Naive thymus-derived CD4-positive, alpha-beta T cell (primary cell): ENCODE measurements at places on chromosomes 3 and 15.

DNA sequence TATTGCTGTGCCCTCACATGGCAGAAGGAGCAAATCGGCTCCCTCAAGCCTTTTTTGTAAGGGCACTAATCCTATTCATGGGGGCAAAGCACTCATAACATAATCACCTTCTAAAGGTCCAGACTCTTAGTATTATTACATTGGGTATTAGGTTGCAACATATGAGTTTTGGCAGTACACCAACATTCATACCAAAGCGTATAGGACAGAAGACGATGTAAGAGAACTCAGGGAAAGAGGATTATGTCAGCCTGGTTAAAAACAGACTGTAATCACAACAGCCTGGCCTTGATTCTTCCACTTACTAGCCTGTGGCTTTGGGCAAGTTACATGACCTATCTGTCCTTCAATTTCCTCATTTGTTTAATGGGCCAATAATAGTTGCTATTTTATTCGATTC lies 828.5 kb upstream of the NECTIN3 start:
- no peaks in the 10 kb centered on the region for H3K27me3 ChIP-seq
- no peaks in the 10 kb centered on the region for H3K36me3 ChIP-seq
- no peak for DNase-seq
- H3K4me3 ChIP-seq, result no peak overlapping the region
- no peaks in the 10 kb centered on the region for H3K4me1 ChIP-seq

- no peak for DNase-seq
- H3K27me3 ChIP-seq, result no peaks in the 10 kb centered on the region
- H3K36me3 ChIP-seq, result no peaks in the 10 kb centered on the region
- no peak overlapping the region for H3K27ac ChIP-seq
- H3K4me1 ChIP-seq, result no peaks in the 10 kb centered on the region
These were observed 921.1 kb downstream of the ROBO1 start for GRCh38 chr3:78846718-78847117.

DNA sequence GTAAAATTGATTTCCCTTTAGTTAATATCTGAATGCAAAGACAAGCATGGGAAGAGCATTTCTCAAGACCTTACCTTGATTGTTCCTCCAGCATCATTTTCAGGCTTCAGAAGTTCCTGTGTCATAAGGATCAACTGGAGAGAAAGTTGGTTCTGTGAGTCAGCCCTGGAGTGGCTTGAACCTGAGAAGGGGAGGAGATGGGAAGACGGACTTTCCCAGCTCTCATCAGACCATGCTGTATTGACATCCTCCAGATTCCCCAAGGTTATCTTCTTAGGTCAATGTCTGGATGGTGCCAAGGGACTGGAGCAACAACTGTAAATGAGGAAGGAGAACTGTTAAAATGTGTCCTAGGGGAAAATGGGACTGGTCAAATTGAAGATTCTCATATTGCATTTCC lies 21.0 kb downstream of the RPSA start:
- no peaks in the 10 kb centered on the region for H3K4me1 ChIP-seq
- H3K27me3 ChIP-seq, result no peaks in the 10 kb centered on the region
- no peak overlapping the region for H3K4me3 ChIP-seq
- no peak overlapping the region for H3K27ac ChIP-seq
- no peaks in the 10 kb centered on the region for H3K36me3 ChIP-seq
- DNase-seq, result no peak

- H3K27me3 ChIP-seq, result no peaks in the 10 kb centered on the region
- no peaks in the 10 kb centered on the region for H3K36me3 ChIP-seq
- no peak for DNase-seq
- H3K27ac ChIP-seq, result no peak overlapping the region
These were observed 15.7 kb downstream of the LIPC start for GRCh38 chr15:58447271-58448010.

GRCh38 chr3:55543181-55543614 lies 56.1 kb upstream of the WNT5A start:
- H3K4me3 ChIP-seq, result no peak overlapping the region
- H3K27me3 ChIP-seq, result no peaks in the 10 kb centered on the region
- H3K4me1 ChIP-seq, result no peaks in the 10 kb centered on the region
- no peak overlapping the region for H3K27ac ChIP-seq
- DNase-seq, result no peak

DNA sequence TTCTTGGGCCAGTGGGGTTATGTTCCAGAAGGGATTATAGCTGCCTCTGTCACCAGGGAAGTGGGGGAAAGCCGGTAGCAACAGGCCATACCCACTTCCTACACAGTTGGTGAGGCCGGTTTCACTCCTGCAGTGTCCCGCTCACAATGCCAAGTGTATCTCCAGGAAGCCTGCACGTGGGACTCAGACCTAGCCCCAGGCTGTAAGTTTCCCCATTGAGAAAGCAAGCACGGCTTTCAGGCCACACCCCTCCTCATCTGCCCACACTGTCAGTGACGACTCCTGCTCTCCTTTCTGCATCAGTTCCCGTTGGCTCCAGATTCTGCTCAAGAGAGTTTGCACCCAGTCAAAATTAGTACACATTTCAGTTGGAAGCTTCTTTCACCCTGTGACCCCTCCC lies 51.6 kb upstream of the CPOX start:
- H3K27me3 ChIP-seq, result no peaks in the 10 kb centered on the region
- H3K4me3 ChIP-seq, result no peak overlapping the region
- H3K4me1 ChIP-seq, result no peaks in the 10 kb centered on the region

DNA sequence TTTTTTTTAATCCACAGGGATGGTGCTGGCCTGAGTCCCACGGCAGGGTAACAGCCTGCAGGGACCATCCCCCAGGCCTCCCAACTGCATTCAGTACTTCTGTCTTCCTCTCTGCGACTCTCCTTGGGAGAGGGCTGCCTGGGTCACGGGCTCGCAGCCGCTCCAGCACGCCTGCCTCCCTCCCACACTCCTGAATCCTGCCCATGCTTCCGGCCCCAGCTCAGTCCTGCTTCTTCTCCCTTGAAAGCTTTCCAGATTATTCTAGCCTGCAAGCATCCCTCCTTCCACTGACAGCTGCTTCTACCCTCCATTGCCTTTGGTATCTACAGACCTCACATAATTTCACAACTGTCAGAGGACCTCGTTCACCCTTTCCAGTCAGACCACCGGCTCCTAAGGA lies 32.4 kb downstream of the MEGF11 start:
- H3K27ac ChIP-seq, result no peak overlapping the region
- no peak overlapping the region for H3K4me3 ChIP-seq
- no peaks in the 10 kb centered on the region for H3K4me1 ChIP-seq
- H3K27me3 ChIP-seq, result no peaks in the 10 kb centered on the region
- no peak for DNase-seq

GRCh38 chr3:52779011-52779836 lies 1.8 kb downstream of the ITIH1 start:
- H3K27me3 ChIP-seq, result no peaks in the 10 kb centered on the region
- no peaks in the 10 kb centered on the region for H3K4me1 ChIP-seq
- no peak for DNase-seq
- H3K27ac ChIP-seq, result no peak overlapping the region
- H3K4me3 ChIP-seq, result no peak overlapping the region

DNA sequence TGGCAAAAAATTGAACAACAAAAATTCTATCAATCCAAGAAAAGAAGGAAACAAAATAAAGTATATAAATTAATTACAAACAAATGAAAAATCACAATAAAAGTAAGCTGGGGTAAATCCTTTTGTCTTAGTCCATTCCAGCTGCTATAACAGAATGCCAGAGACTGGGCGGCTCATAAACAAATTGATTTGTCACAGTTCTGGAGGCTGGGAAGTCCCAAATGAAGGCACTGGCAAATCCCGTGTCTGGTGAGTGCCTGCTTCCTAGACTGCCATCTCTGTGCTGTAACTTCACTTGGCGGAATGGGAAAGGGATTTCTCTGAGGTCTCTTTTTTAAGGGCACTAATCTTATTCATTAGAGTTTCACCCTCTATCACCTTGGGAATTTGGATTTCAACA lies 53.6 kb upstream of the RPL35A start:
- H3K4me3 ChIP-seq, result no peak overlapping the region
- H3K36me3 ChIP-seq, result no peaks in the 10 kb centered on the region
- no peaks in the 10 kb centered on the region for H3K4me1 ChIP-seq
- no peak for DNase-seq
- H3K27me3 ChIP-seq, result no peaks in the 10 kb centered on the region

DNA sequence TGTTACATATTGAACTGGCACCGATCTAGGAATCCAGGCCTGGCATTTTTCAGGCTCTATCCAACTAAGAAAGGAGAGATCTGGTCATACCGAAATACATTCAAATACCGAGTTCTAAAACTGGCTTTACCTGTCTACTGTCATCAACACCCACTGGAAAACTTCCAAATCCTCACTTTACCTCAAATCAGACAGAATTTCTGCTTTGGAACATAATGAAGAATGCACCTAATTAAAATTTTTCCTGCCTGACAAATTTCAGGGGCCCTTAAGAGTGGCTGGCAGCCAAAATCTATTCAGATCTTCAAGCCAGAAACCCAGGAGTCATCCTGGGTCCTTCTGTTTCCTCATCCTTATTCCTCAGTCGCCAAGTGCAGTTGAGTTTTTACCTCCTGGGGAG lies 198.6 kb upstream of the FEZF2 start:
- H3K27me3 ChIP-seq, result no peaks in the 10 kb centered on the region
- no peaks in the 10 kb centered on the region for H3K4me1 ChIP-seq
- DNase-seq, result no peak
- no peak overlapping the region for H3K27ac ChIP-seq

DNA sequence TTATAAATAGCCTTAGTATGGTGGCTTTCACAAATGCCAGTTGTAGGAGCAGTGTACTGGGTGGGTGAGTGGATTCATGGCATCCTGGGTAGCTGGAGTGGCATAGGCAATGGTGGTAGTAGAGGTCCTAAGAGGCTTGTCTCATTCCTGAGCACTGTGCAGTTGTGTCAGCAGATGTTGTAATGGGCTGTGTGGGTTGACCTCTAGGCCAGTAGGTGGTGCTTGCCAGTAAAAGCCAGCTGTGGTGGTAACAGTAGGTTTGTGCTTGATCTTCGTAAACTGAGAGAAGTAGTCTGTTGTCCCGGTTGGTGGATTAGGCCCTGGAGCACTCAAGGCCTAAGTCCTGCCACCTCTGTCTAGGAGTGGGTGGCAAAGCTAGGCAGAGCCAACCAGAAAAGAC lies 149.7 kb upstream of the SUCLG2 start:
- no peak overlapping the region for H3K27ac ChIP-seq
- no peak overlapping the region for H3K4me3 ChIP-seq
- H3K4me1 ChIP-seq, result no peaks in the 10 kb centered on the region
- H3K27me3 ChIP-seq, result no peaks in the 10 kb centered on the region
- DNase-seq, result no peak

DNA sequence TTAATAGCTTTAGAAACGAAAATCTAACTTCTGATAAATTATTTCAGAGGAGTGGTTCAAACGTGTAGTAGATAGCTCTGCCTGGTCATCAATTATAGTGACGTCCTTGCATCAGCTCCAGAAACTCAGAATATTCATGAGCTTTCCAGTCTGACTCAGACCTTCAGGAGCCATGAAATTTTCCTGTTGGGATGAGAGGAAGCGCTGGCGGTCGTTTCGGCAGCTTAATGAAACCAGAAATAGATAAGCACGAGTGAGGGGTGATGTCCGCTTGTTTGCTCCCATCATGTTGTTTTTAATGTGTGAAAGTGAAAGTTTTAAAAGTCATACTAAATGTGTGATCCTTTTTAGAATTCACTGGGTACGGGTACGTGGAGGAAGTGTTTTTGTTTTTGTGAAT lies 141.1 kb downstream of the PGPEP1L start:
- no peak for DNase-seq
- H3K27me3 ChIP-seq, result no peaks in the 10 kb centered on the region
- peak overlapping the region; percentile 83 for H3K4me3 ChIP-seq
- peak overlapping the region; percentile 71 for H3K27ac ChIP-seq
- peaks cover 6% of the 10 kb centered on the region for H3K4me1 ChIP-seq

- H3K36me3 ChIP-seq, result no peaks in the 10 kb centered on the region
These were observed 571.9 kb downstream of the TAFA4 start for GRCh38 chr3:68360492-68360891.

DNA sequence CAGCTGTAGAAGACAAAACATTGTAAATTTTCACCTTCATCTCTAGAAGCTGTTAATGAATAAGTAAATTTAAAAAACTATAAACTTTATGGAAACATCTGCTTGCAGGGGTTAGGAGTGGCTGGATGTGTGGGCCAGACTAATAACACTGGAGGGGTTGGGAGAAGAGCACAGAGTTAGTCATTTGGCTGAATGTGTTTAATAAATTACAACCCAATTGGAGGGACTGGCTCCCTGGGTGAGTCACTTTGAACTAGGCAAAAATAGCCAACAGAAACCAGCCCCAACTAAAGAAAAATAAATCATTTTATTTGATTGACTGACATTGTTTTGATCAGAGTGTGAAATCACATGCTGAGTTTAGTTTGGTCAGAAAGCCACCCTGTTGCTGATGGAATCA lies 21.8 kb downstream of the DGKG start:
- no peak for DNase-seq
- no peaks in the 10 kb centered on the region for H3K36me3 ChIP-seq
- H3K27me3 ChIP-seq, result no peaks in the 10 kb centered on the region
- no peak overlapping the region for H3K27ac ChIP-seq

- H3K27me3 ChIP-seq, result no peaks in the 10 kb centered on the region
- no peaks in the 10 kb centered on the region for H3K36me3 ChIP-seq
- no peak overlapping the region for H3K4me3 ChIP-seq
These were observed 61.0 kb downstream of the OCA2 start for GRCh38 chr15:28037969-28038590.

- H3K36me3 ChIP-seq, result no peaks in the 10 kb centered on the region
- no peaks in the 10 kb centered on the region for H3K27me3 ChIP-seq
- DNase-seq, result no peak
- H3K4me3 ChIP-seq, result no peak overlapping the region
- peak overlapping the region; percentile 74 for H3K27ac ChIP-seq
- peaks cover 20% of the 10 kb centered on the region for H3K4me1 ChIP-seq
These were observed 576.4 kb downstream of the FOXP1 start for GRCh38 chr3:71006810-71007785.

DNA sequence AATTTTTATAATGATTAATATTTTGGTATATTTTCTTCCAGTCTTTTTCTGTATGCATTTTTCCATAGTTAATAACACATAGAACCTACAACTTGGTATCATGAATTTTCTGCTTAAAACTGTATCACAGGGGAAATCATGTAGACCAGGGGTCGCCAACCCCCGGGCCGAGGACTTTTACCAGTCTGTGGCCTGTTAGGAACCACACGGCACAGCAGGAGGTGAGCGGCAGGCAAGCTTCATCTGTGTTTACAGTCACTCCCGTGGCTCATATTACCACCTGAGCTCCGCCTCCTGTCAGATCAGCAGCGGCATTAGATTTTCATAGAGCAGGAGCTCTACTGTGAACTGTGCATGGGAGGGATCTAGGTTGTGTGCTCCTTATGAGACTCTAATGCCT lies 54.7 kb downstream of the RPL22L1 start:
- no peaks in the 10 kb centered on the region for H3K27me3 ChIP-seq

DNA sequence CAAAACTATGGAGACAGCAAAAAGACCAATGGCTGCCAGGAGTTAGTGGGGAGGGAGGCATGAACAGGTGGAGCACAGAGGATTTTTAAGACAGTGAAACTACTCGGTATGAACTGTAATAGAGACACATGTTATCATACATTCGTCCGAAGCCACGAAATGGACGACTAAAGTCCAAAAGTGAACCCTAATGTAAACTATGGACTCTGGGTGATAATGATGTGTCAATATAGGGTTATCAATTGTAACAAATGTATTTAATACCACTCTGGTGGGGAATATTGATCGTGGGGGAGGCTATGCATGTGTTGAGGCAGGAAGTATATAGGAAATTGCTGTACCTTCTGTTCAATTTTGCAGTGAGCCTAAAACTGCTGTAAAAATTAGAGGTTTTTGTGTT lies 107.0 kb downstream of the CPN2 start:
- no peak overlapping the region for H3K27ac ChIP-seq
- H3K4me3 ChIP-seq, result no peak overlapping the region
- no peaks in the 10 kb centered on the region for H3K4me1 ChIP-seq
- no peaks in the 10 kb centered on the region for H3K27me3 ChIP-seq
- H3K36me3 ChIP-seq, result no peaks in the 10 kb centered on the region
- DNase-seq, result no peak
